ENCODE measurements at places on chromosomes 1 and 21. TPM values are rescaled to one million over a fixed set of nuclear protein-coding genes. Genes with fewer than 3 reads are reported as not detected.
A peak's percentile ranks its signal among the peaks of the same experiment; 100 is the strongest.

Gene RHD
- not detected for total RNA-seq

Gene GCSAML
- total RNA-seq: not detected

Gene FAM78B
- 0.33 TPM for total RNA-seq

Gene ZNF593OS
- total RNA-seq: not detected

Gene MYOC
- total RNA-seq: 2.1 TPM

Gene FASLG
- total RNA-seq: not detected

Gene C1orf185
- total RNA-seq: not detected

Gene PODN
- 67.5 TPM for total RNA-seq

Gene GPR161
- total RNA-seq: 18.7 TPM

Gene GPATCH4
- total RNA-seq: 12.2 TPM

DNA sequence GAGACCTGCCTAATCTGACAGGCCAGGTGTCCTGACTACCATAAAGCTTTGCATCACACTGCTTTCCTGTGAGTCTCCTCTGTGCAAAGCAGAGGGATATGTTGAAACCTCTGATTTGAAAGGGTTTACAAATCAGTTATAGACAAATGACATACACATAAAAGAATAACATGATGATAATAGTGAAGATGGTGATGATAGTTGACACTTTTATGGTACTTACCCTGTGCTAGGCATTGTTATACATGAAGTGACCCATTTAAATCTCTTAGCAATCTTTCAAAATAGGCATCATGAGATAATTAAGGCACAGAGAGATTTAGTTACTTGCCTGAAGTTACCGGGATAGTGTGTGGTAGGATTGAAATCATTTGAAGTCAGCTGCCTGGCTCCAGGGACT lies 34.1 kb upstream of the PKN2 start:
- H3K27ac ChIP-seq: no peak overlapping the region
- H3K4me1 ChIP-seq: no peaks in the 10 kb centered on the region

GRCh38 chr1:41380979-41381691 lies 19.9 kb downstream of the FOXO6 start:
- peaks cover 31% of the 10 kb centered on the region for H3K27me3 ChIP-seq
- H3K36me3 ChIP-seq: no peaks in the 10 kb centered on the region
- no peak overlapping the region for H3K27ac ChIP-seq
- no peak overlapping the region for H3K4me3 ChIP-seq
- H3K4me1 ChIP-seq: no peaks in the 10 kb centered on the region

- no peak overlapping the region for H3K27ac ChIP-seq
- no peaks in the 10 kb centered on the region for H3K4me1 ChIP-seq
- no peak overlapping the region for H3K4me3 ChIP-seq
- H3K36me3 ChIP-seq: no peaks in the 10 kb centered on the region
- no peaks in the 10 kb centered on the region for H3K27me3 ChIP-seq
- no peak for DNase-seq
Observed at GRCh38 chr1:195105281-195105680, 1503.0 kb downstream of the KCNT2 start.

DNA sequence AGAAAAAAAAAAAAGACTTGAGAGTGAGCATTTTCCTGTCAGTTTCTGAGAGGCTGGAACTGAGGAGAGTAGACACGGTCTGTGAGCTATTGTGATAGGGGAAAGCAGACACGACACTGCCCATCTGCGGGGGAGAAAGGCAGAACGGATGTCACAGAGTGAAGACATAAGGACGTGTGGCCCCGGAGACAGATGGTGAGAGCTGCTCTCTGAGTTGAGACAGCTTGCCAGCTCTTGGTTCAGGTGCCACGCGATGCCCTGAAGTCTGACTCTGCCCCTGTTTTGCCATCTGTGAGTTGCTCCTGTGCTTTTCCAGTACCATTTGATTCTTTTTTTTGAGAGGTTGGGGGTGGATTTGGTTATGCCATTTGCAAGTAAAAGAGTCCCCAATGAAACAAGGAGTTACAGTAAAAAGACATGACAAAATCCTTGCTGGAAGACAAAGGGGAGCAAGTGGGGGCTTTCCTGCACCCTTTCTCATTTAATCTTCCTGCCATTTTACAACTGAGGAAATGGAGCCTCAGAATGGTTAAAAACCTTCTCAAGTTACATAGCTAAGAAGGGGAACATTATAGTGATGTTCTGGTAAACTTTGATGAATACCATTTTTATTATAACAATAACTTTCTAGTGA lies 128.9 kb upstream of the DNAH14 start:
- no peak overlapping the region for H3K4me3 ChIP-seq
- no peaks in the 10 kb centered on the region for H3K4me1 ChIP-seq
- H3K36me3 ChIP-seq: no peaks in the 10 kb centered on the region
- DNase-seq: no peak
- H3K27ac ChIP-seq: no peak overlapping the region

DNA sequence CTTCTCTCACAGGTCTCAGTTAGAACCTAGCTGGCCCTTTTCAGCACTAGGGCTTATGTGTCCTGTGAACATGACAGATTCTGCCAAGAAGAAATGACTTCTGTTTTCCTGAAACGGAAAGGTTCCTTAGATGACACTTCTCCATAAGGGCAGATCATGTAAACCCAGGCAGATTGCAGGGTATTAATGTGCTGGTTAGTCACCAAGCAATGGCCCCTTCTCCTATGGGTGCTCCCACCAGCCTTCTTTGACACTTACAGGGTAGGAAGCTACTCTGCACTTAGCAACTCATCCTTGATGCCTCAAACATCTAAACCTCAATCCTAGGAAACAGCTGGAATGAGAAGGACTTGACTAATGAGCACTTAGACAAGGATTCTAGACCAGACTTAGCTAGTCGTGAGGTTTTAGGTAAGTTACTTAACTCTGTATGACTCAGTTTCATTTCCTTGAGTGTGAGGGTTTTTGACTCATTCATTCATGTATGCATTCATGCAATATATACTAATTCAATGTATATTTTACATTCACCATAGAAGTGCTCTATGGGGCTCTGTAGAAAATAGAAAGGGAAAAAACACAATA lies 74.1 kb upstream of the PLXNA2 start:
- no peak overlapping the region for H3K4me3 ChIP-seq
- H3K36me3 ChIP-seq: no peaks in the 10 kb centered on the region
- DNase-seq: no peak
- H3K4me1 ChIP-seq: no peaks in the 10 kb centered on the region

GRCh38 chr1:29391362-29391880 lies 155.1 kb downstream of the PTPRU start:
- no peaks in the 10 kb centered on the region for H3K27me3 ChIP-seq
- H3K4me3 ChIP-seq: no peak overlapping the region
- H3K27ac ChIP-seq: no peak overlapping the region
- H3K4me1 ChIP-seq: no peaks in the 10 kb centered on the region
- no peaks in the 10 kb centered on the region for H3K36me3 ChIP-seq
- DNase-seq: no peak

- H3K36me3 ChIP-seq: no peaks in the 10 kb centered on the region
- H3K4me1 ChIP-seq: peaks cover 5% of the 10 kb centered on the region
- no peak for DNase-seq
Observed at GRCh38 chr1:41813755-41814745, 104.7 kb downstream of the HIVEP3 start.

GRCh38 chr21:37877171-37877570 lies 39.1 kb downstream of the KCNJ6 start:
- no peak overlapping the region for H3K4me3 ChIP-seq
- H3K27me3 ChIP-seq: no peaks in the 10 kb centered on the region
- peak; percentile 73 for DNase-seq
- no peaks in the 10 kb centered on the region for H3K36me3 ChIP-seq
- H3K27ac ChIP-seq: no peak overlapping the region
- H3K4me1 ChIP-seq: peaks cover 14% of the 10 kb centered on the region

DNA sequence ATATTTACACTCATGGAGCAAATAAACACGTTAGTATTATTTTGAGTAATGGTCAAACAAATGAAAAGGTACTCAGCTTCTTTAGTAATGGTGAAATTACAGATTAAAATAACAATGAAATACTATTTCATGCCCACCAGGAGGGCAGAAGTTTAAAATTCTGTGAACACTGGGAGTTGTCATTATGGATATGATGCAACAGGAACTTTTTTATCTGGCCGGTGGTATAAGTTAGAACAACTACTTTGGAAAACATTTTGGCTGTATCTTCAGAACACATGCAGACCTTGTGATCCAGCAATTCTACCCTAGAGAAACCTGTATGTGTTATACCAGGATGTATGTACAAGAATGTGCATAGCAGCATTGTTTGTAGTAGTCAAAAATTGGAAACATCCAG lies 23.2 kb upstream of the PPP1R8 start:
- no peaks in the 10 kb centered on the region for H3K27me3 ChIP-seq
- H3K27ac ChIP-seq: no peak overlapping the region
- DNase-seq: no peak

- H3K27ac ChIP-seq: no peak overlapping the region
- no peaks in the 10 kb centered on the region for H3K27me3 ChIP-seq
- H3K4me3 ChIP-seq: no peak overlapping the region
- DNase-seq: no peak
- no peaks in the 10 kb centered on the region for H3K4me1 ChIP-seq
Observed at GRCh38 chr21:16427587-16428087, 697.9 kb downstream of the USP25 start.

DNA sequence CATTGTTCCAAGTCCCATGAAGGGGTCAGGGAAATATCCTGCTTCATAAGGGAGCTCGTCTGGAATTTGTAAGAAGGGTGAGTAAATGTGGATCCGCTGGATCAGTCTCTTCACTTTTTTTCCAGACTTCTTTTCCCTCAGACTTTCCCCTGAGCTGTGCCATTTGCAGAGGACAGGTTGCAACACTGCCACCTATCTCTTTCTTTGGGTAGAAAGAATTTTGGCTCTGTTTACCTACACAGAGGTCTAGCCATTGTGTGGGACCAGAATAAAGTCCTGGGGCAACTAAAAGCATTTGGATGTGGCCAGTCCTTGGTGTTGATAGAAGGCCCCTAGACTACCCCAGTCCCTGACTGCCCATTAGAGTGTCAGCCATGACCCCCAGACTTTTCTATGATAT lies 1146.7 kb upstream of the PRMT6 start:
- H3K27ac ChIP-seq: no peak overlapping the region
- no peaks in the 10 kb centered on the region for H3K27me3 ChIP-seq
- no peak overlapping the region for H3K4me3 ChIP-seq
- H3K4me1 ChIP-seq: no peaks in the 10 kb centered on the region
- no peak for DNase-seq

DNA sequence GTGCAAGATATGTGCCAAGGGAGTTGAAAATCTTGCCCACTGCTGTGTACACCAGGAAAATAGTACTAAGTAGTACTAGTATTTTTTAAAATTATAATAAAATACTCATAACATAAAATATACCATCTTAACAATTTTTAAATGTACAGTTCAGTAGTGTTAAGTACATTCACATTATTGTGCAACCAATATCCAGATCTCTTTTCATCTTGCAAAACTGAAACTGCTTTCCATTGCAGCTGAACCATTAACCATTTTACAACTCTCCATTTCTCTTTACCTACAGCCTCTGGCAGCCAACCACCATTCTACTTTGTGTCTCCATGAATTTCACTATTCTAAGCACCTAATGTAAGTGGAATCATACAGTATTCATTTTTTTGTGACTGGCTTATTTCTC lies 19.3 kb upstream of the RAB3GAP2 start:
- DNase-seq: no peak
- H3K36me3 ChIP-seq: no peaks in the 10 kb centered on the region
- H3K4me1 ChIP-seq: no peaks in the 10 kb centered on the region
- H3K27ac ChIP-seq: no peak overlapping the region
- no peaks in the 10 kb centered on the region for H3K27me3 ChIP-seq

DNA sequence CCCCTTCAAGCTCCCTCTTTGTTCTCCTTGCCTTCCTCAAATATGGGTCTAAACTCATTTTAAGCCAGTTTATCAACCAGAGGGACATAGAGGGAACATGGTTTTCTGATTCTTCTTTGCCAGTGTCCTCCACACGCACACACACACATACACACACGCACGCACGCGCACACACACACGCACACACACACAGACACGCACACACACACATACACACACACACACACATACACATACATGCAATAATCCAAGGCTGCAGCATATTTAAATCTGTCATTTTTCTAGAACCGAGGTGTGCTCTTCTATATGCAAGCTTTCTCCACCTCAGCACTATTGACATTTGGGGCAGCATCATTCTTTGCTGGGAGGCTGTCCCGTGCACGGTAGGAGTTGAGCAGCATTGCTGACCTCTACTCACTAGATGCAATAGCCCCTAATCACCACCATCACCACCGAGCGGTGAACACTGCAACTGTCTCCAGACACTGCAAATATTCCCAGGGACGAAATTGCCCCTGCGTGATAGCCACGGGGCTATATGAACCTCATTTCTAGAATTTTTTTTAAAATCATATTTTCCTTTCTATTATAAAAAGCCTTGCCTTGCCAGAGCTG lies 8.0 kb downstream of the TNFRSF9 start:
- H3K36me3 ChIP-seq: no peaks in the 10 kb centered on the region
- no peaks in the 10 kb centered on the region for H3K4me1 ChIP-seq
- DNase-seq: no peak
- H3K27me3 ChIP-seq: peaks cover 8% of the 10 kb centered on the region
- no peak overlapping the region for H3K27ac ChIP-seq
- no peak overlapping the region for H3K4me3 ChIP-seq

DNA sequence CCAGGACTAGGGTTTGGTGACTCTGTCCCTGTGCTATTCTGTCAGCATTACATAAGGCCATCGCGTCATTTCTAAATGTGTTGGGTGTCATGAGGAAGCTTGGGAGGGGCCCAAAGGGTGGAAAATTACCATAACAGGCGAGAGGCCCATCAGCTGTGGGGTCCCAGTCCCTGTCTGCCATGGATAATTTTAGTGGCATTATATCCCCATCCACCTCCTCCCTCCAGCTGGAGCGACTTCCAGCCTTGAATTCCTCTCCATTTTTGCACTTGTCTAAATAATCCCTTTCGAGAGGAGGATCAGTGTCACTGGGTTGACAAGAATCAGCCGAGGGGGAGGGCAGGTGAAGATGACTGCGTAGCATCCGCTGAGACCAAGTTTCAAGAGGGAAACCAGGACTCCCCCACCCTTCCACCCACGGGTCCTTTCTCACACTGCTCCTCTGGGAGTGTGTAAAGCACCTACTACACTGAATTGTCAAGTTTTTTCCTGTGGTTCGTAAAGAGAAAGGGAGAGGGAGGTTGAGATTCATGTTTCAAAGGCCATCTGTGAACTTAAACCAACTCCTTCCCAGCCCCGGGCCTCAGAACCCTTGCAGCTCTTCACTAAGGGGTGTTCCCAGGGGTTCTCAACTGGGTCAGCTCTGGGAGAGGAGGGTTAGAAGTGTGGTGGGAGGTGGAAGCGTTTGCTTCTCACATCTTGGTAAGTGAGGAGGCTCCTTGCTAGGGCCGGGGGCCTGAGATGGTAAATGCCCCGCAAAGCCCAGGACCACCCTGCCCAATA lies 29.2 kb downstream of the VASH2 start:
- H3K36me3 ChIP-seq: no peaks in the 10 kb centered on the region
- H3K4me3 ChIP-seq: no peak overlapping the region
- no peaks in the 10 kb centered on the region for H3K4me1 ChIP-seq
- DNase-seq: no peak
- no peak overlapping the region for H3K27ac ChIP-seq
- peaks cover 3% of the 10 kb centered on the region for H3K27me3 ChIP-seq

- no peaks in the 10 kb centered on the region for H3K36me3 ChIP-seq
- H3K27ac ChIP-seq: no peak overlapping the region
- no peak overlapping the region for H3K4me3 ChIP-seq
- H3K27me3 ChIP-seq: no peaks in the 10 kb centered on the region
- no peaks in the 10 kb centered on the region for H3K4me1 ChIP-seq
Observed at GRCh38 chr1:170927955-170928840, 7.1 kb upstream of the MROH9 start.

- no peaks in the 10 kb centered on the region for H3K27me3 ChIP-seq
- H3K4me1 ChIP-seq: peaks cover 3% of the 10 kb centered on the region
- no peak overlapping the region for H3K27ac ChIP-seq
- H3K4me3 ChIP-seq: no peak overlapping the region
Observed at GRCh38 chr1:21077085-21077484, 99.6 kb downstream of the EIF4G3 start.

- no peak overlapping the region for H3K27ac ChIP-seq
- H3K4me1 ChIP-seq: no peaks in the 10 kb centered on the region
- peaks cover 25% of the 10 kb centered on the region for H3K27me3 ChIP-seq
- no peaks in the 10 kb centered on the region for H3K36me3 ChIP-seq
- no peak for DNase-seq
Observed at GRCh38 chr1:223645903-223646302, 19.6 kb downstream of the CAPN8 start.
